ENCODE measurements at places on chromosomes 7 and 10. TPM values are rescaled to one million over a fixed set of nuclear protein-coding genes. Genes with fewer than 3 reads are reported as not detected.

Gene CHRM2
- 76.2 TPM for total RNA-seq

Gene LRRC61
- total RNA-seq = 4.3 TPM

Gene H2BK1
- total RNA-seq = not detected

Gene CYP2E1
- total RNA-seq = 1.1 TPM

Gene GDF2
- not detected for total RNA-seq

DNA sequence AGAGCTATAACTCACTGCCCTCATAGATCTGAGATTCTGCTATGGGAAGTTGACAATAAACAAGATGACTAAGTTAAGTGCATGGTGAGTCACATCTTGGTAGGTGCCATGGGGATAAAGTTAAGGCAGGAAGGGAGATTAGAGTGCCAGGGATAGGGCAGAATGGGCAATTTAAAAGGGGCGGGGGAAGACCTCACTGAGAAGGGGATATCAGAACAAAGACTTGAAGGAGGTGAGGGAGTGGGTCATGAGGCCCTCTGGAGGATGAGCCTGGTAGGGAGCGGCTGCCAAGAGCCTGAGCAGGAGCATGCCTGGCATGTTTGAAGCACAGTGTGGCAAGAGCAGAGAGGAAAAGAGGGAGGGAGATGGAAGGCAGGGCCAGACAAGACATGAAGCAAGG lies 34.8 kb upstream of the INMT start:
- DNase-seq = no peak

GRCh38 chr10:10794791-10795191 lies 222.9 kb upstream of the CELF2 start:
- DNase-seq = no peak

- no peak for DNase-seq
These were observed 150.3 kb upstream of the NRP1 start for GRCh38 chr10:33484787-33485186.

- DNase-seq = no peak
These were observed 26.2 kb downstream of the PTPN12 start for GRCh38 chr7:77563275-77563674.

DNA sequence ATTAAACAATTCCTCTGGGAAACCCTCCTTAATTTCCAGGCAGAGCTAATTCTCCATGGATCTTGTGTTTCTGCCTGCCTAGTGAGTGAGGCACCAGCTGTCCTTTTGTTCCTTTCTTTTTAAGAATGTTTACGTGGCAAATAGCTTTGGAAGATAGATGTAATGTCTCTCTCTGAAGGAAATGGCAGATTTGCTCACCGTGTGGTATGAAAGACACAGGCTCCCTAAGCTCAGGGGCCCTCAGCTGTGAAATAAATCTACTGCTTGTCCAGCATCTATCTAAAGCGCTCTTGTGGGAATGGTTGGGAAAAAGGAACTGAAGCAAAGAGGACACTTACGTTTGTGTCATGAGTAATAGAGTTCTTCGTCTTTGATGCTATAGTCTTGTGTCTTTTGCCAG lies 64.6 kb downstream of the FAS start:
- no peak for DNase-seq

- DNase-seq = no peak
These were observed 1.8 kb downstream of the SEMA3C start for GRCh38 chr7:80916770-80917741.

DNA sequence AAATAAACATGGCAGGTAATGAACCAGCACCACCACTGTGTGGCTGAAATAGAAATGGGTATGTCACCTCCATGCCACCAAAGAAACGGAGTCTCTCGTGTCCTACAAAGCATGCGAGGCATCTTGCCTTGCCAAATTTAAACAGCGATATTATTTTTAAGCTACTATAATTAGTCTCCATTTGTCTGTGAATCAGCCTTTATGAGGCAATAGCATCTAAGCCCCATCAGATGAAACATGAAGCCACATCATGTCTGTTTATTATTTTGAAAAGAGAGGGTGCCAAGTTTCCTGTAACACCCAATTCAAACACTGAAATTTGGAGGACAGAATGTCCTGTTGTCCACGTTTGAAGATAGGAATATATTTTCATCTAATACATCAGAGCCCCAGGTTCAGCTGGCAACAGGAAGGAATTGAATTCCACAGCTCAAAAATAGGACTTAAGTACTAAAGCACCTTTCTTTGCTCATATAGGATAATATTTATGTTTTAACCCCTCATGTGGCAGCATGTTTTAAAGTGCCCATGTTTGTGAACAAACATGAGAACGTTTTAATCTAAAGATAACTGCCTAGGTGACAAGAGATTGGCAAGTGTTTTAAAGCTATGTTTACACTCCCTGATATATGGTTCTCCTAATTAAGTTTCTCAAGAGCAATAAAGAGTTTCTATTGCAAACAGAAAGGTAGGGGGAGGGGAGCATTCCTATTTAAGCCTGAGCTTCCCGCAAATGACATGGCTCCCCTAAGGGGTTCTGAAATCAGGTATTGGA lies 86.8 kb downstream of the SORBS1 start:
- no peak for DNase-seq

DNA sequence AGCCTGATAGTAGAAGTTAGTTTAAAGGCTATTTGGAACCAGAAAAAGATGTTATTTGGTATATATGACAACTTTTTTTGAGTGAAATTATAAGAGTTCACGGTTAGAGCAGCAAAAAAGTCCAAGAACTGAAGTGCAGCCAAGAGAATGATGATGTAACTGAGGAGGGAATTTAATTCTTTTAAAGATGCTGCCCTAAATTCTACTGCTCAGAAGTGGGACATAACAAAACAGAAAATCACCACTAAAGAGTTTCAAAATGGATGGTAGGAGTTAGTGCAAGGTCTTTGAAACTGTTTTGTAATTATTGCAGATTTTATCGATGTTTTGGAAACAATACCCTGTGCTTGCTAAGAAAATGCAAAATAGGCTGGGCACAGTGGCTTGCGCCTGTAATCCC lies 6.5 kb downstream of the SAMD8 start:
- no peak for DNase-seq

GRCh38 chr10:95635319-95635733 lies 21.2 kb downstream of the ALDH18A1 start:
- no peak for DNase-seq

DNA sequence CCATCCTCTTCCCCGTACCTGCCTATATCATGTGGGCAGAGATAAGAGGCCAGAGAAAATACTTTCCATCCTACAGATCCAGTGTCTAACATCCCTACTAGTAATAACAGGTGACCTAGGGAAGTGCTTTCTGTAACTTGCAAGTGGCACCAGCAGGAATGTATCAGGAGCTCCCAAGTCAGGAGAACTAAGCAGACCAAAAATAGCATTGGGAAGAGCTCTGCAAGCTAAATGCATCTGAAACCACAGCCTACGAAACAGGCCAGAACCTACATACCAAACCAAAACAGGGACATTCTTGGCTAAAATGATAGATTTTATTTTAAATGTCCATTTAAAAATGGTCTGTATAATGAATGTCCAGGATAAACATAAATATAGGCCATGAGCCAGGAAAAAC lies 680.8 kb downstream of the PHTF2 start:
- DNase-seq = no peak

DNA sequence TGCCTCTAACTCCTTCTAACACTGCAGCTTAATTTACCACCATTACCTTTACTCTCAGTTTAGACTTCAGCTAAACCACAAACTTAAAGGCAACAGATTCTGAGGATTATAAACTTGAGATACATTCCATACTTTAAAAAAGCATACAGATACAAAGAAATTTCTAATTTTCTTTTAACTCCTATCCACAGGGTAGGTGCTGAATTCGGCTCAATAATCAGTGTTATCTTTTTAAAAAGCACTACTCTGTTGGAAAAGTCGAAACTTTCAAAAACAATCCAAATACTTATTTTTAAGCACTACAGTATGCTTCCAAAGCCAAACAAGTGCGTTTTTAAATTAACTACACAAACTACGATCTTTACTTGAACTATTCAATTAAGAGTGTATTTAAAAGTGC lies 1.0 kb downstream of the SMNDC1 start:
- DNase-seq = no peak

DNA sequence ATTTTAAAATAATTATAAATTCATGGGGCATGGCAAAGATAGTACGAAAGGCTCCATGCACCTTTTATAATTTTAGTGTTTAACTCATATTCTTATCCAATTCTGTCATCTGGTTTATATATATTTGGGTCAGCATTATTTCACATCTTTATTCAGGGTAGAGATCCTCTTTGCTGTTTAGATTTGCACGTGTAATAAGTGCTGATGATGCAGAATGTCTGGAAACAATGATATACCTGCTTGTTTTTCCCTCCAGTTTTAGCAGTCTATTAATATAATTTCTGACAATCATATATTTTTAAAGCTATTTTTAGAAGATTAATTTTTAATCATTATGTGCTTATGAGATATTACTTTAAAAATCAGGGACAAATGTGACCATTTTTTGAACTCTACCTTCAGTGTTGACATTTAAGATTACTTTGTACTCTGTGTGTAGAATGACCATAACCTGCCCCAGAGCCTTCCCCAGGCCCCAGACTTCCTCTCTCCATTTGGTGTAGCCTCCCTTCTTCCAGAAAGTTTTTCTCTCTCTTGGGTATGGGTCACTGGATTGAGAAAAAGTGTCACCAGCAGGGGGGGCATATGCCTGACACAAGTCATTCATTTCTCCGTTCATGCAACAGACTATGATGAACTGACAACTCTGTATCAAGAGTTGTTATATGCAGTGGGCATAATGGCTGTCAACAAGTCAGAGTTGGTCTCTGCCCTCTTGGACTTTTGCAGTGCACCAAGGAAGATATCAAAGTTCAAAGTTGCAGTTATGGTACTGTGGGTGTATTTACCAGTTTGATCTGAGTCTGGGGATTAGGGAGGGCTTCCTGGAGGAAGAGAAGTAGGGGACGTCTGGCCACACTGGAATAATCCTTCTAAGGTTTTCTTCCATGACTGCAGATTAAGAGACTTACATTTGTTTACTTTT lies 192.6 kb upstream of the CCDC6 start:
- no peak for DNase-seq

- DNase-seq = no peak
These were observed 32.8 kb downstream of the HIPK2 start for GRCh38 chr7:139744768-139745677.

GRCh38 chr7:131425992-131426391 lies 98.3 kb downstream of the MKLN1 start:
- no peak for DNase-seq

- DNase-seq = peak; percentile 29
These were observed 70.1 kb downstream of the CDK14 start for GRCh38 chr7:90666186-90666585.

DNA sequence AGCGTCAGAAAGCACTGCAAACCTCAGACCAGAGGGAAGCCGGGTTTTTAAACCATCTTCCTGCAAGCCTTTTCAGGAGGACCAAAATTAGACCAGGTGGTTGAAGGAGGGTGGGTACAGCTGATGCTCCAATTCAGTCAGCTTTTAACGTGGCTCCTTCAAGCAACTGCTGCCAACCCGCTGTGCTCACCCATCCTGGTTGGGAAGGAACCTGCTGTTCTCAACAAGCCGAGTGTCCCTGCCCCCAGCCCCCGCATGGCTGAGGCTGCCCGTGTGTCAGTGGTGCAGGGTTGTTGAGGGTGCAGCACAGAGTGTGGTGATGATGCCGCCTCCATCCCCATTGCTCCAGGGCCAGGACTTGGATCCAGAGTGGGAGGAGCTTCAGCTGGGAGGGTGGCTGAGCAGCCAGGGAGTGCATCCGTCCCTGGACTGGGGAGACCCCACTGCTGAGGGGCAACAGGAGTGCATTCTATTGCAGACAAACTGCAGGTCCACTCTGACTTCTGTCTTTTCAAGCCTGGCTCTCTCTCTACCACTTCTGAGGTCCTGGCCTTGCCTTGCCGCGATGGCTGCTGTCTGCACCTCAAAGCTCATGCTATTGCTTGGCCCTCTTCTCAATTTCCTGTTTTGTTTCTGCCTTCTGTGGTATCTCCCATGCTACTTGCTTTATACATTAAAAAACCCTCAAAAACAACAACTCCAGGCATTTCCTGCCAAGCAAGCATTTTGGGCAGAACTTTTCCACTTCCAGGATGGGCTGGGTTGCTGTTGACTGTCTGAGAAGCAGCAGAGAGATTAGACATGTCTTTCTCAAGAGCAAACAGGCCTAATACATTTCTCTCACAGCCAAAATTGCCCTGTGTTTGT lies 134.7 kb downstream of the DNAJB6 start:
- DNase-seq = no peak

DNA sequence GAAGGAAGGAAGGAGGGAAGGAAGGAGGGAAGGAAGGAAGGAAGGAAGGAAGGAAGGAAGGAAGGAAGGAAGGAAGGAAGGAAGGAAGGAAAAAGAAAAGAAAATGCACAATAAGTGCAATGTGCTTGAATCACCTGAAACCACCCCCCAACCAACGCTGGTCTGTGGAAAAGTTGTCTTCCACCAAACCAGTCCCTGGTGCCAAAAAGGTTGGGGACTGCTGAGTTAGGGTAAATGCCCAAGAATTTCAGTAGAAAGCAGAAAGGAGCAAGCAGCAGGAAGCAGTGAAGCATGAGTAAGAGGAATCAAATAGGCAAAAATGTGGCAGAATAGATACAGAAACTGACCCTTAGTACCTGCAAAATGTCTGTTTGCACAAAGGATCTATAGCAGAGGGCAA lies 137.2 kb downstream of the JCAD start:
- DNase-seq = no peak

- no peak for DNase-seq
These were observed 98.9 kb upstream of the ARHGAP21 start for GRCh38 chr10:24822590-24822989.

DNA sequence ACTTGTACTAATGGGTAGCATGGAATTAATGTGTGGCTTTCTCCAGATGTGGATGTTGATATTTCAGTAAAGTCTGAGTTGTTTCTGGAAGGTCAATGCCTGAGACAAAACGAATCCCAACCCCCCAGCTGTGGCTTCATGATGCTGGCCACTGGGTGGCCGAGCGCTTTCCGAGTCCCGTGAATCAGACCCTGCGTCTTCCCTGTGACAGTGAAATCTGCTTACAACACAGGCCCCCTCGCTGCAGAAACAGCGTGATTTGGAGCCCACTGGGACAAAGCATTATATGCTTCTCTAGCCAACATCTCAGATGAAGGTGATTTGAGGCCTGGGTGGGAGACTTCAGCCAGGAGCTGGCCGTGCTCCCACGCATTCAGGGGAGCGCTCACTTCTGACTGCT lies 124.7 kb downstream of the WDR37 start:
- DNase-seq = no peak

DNA sequence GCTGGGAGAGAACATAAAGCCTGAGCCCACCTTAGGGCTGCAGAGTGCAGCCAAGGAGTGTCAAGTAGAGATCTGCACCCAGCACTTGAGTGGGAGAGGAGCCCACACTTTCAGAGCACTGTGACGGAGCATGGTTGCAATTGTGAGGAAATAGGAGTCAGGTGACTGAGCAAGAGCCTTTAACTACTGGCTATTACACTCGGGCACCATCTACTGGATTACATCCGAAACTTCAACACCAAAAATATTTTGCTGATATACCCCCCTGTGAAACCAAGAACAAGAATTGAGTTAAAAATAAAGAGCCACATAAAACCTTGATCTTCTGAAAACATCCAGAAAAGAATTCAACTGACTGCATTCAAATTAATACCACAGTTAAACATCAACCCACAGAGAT lies 657.9 kb downstream of the NXPH1 start:
- no peak for DNase-seq
